ENCODE measurements at places on chromosomes 4 and X. TPM values are rescaled to one million over a fixed set of nuclear protein-coding genes. Genes with fewer than 3 reads are reported as not detected.

GRCh38 chr4:8225706-8226443, 26.8 kb downstream of the SH3TC1 start:
- H3K27me3 ChIP-seq = no peaks in the 10 kb centered on the region
- DNase-seq = no peak
- H3K4me3 ChIP-seq = no peak overlapping the region
- H3K4me1 ChIP-seq = peaks cover 13% of the 10 kb centered on the region
- H3K27ac ChIP-seq = no peak overlapping the region
- H3K36me3 ChIP-seq = no peaks in the 10 kb centered on the region

DNA sequence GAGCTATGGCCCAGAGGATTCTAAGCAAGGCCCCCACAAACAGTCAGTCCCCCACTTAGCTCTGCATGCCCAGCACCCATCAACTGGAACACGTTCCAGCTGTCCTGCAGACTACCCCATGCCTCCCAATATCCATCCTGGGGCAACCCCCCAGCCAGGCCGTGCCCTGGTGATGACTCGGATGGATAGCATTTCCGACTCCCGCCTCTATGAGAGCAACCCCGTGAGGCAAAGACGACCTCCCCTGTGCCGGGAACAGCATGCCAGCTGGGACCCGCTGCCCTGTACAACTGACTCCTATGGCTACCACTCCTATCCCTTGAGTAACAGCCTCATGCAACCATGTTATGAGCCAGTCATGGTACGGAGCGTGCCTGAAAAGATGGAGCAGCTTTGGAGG, 32.0 kb downstream of the LAS1L start:
- H3K36me3 ChIP-seq = no peaks in the 10 kb centered on the region
- H3K27me3 ChIP-seq = no peaks in the 10 kb centered on the region
- no peak overlapping the region for H3K27ac ChIP-seq

Gene FGFRL1
- 12.8 TPM for polyA plus RNA-seq

Gene GAB3
- 3.2 TPM for polyA plus RNA-seq

GRCh38 chr4:5666741-5667140, 41.6 kb downstream of the EVC2 start:
- H3K36me3 ChIP-seq = no peaks in the 10 kb centered on the region
- H3K4me1 ChIP-seq = no peaks in the 10 kb centered on the region
- H3K27ac ChIP-seq = no peak overlapping the region
- no peak overlapping the region for H3K4me3 ChIP-seq
- no peak for DNase-seq

DNA sequence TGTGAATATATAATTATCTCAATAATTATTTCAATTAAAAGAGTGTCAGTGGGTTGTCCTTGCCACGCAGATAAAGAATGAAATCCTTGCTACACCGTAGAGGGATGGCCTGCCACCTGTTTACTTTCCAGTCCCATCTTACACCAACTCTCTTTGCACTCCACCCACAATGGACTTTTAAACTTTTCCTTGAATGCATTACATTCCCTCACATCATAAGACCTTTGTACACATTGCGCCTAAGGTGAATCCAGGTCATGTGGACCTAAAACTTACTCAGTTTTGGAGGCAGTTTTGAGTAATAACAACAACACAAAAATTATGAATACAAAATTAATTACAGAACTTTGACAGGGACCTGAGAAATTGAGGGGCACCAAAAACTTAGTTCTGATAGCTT, 78.7 kb upstream of the PDE5A start:
- no peak overlapping the region for H3K4me3 ChIP-seq
- DNase-seq = no peak
- no peaks in the 10 kb centered on the region for H3K36me3 ChIP-seq
- no peak overlapping the region for H3K27ac ChIP-seq
- no peaks in the 10 kb centered on the region for H3K27me3 ChIP-seq
- no peaks in the 10 kb centered on the region for H3K4me1 ChIP-seq

Gene THAP9
- 8.4 TPM for polyA plus RNA-seq

GRCh38 chrX:106862972-106863688, 40.0 kb downstream of the RIPPLY1 start:
- DNase-seq = no peak
- no peaks in the 10 kb centered on the region for H3K4me1 ChIP-seq
- H3K36me3 ChIP-seq = no peaks in the 10 kb centered on the region
- H3K27me3 ChIP-seq = no peaks in the 10 kb centered on the region

GRCh38 chr4:7596918-7597606, 162.3 kb upstream of the PSAPL1 start:
- H3K36me3 ChIP-seq = no peaks in the 10 kb centered on the region
- DNase-seq = no peak
- no peaks in the 10 kb centered on the region for H3K27me3 ChIP-seq

DNA sequence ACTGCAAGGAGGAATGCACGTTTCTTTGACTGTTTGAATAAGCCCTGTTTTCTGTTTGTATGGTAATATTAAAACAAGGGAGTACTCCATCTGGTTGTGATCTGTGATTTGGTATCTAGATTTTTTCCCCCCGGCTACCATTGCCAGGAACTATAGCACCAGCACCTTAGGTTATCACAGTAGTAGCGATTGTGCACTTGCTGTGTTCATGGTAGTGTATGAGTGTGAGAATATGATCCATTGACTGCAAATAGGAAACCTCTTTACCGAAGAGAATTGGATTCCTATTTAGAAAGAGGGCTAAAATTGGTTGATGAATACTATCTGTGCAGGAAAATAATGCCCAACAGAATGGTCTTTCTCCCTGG, 69.9 kb downstream of the LARP7 start:
- H3K4me1 ChIP-seq = no peaks in the 10 kb centered on the region
- H3K27me3 ChIP-seq = no peaks in the 10 kb centered on the region
- peak overlapping the region; percentile 77 for H3K4me3 ChIP-seq

Gene DKK2
- polyA plus RNA-seq = 0.14 TPM

DNA sequence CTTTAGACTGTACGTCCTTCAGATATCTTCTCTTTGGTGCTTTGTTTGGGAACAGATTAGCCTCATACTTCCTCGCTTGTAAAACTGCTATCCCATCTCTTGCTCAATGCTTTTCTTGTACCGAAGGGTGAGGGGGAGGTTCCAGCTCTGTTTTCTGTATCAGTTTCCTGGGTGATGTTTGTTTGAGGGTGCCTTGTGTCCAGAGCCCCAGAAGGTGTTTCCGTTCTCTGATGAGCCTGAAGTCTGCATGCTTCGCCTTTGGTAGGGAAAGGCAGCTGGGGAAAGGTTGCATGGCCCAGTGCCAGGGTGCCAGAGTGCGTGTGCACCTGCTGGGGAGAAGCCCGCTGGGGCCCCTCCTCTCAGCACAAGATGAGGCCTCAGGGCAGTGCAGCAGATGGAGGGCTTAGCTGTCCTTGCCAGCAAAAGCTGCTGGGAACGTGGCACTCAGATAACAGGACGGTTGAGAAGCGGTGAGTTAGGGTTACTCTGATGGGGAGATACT, 73.7 kb downstream of the TBL1X start:
- H3K27ac ChIP-seq = no peak overlapping the region
- no peaks in the 10 kb centered on the region for H3K36me3 ChIP-seq
- no peak overlapping the region for H3K4me3 ChIP-seq
- no peak for DNase-seq
- H3K4me1 ChIP-seq = no peaks in the 10 kb centered on the region

GRCh38 chrX:10190367-10190766, 33.6 kb downstream of the CLCN4 start:
- H3K27me3 ChIP-seq = peaks cover 8% of the 10 kb centered on the region
- DNase-seq = no peak
- no peaks in the 10 kb centered on the region for H3K4me1 ChIP-seq
- no peak overlapping the region for H3K4me3 ChIP-seq
- H3K36me3 ChIP-seq = no peaks in the 10 kb centered on the region
- H3K27ac ChIP-seq = no peak overlapping the region

Gene GDI1
- polyA plus RNA-seq = 52.4 TPM

Gene FAM114A1
- 5.6 TPM for polyA plus RNA-seq

GRCh38 chrX:38847206-38847902, 46.1 kb downstream of the MID1IP1 start:
- DNase-seq = no peak
- no peaks in the 10 kb centered on the region for H3K4me1 ChIP-seq
- H3K36me3 ChIP-seq = no peaks in the 10 kb centered on the region
- no peaks in the 10 kb centered on the region for H3K27me3 ChIP-seq
- no peak overlapping the region for H3K4me3 ChIP-seq

DNA sequence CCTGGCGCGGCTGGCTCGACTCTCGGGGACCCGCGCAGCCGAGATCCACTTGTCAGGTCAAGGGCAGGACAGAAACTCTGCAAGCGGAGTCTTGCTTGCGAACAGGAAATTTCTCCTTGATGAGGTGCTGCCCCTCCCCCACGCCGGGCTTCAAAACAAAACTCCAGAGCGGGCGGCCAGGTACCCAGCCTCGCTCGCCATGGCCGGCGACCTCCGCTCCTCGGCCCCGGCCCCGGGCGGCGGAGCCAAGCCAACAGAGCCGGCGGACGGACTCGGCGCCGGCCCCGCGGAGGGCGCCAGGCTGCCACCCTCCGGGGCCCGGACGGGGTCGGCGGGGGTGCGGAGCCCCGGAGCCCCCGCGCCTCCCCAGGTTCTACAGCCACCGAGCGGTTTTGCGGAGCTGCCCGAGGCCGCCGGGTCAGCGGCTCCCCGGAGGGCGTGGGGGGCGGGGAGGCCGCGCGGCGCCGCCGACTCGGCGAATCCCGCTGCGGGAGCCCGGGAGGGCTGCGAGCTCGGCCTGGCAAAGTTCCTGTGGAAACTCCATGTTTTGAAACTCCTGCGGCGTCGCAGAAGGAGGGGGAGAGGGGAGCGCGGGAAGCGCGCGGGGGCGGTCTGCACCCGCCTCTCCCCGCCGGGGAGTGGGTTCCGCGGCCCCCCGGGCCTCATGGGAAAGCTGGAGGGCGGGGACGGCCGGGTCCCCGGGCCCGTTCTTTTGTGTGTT, 11.7 kb upstream of the BCOR start:
- DNase-seq = peak; percentile 75
- peaks cover 65% of the 10 kb centered on the region for H3K27me3 ChIP-seq
- peaks cover 23% of the 10 kb centered on the region for H3K4me1 ChIP-seq
- peak overlapping the region; percentile 67 for H3K4me3 ChIP-seq
- H3K36me3 ChIP-seq = no peaks in the 10 kb centered on the region

Gene SEPSECS
- polyA plus RNA-seq = 4.5 TPM

DNA sequence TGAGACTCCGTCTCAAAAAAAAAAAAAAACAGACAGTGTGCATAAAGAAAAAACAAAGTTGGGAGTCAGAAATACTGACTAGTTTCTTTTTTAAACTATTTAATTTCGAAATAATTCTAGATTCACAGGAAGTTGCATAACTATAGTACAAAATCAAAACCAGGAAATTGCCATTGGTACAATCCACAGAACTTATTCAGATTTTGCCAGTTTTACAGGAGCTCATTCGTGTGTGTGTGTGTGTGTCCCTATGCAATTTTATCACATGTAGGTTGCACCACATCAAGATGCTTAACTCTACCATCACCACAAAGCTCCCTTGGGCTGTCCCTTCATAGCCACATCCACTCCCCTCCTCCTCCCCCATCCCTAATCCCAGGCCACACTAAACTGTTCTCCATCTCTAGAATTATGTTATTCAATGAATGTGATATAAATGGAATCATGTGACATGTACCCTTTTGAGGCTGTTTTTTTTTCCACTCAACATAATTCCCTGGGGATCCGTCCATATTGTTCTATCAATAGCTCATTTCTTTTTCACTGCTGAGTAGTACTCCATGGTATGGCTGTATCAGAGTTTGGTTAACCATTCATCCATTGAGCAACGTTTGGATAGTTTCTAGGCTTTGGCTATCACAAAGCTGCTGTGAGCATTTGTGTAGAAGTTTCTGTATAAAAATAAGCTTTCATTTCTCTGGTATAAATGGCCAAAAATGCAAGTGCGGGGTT, 16.3 kb upstream of the DDX3X start:
- H3K27ac ChIP-seq = no peak overlapping the region
- DNase-seq = no peak
- H3K4me1 ChIP-seq = peaks cover 5% of the 10 kb centered on the region
- H3K27me3 ChIP-seq = no peaks in the 10 kb centered on the region
- no peaks in the 10 kb centered on the region for H3K36me3 ChIP-seq

Gene GAGE2A
- not detected for polyA plus RNA-seq

Gene POU3F4
- polyA plus RNA-seq = not detected

DNA sequence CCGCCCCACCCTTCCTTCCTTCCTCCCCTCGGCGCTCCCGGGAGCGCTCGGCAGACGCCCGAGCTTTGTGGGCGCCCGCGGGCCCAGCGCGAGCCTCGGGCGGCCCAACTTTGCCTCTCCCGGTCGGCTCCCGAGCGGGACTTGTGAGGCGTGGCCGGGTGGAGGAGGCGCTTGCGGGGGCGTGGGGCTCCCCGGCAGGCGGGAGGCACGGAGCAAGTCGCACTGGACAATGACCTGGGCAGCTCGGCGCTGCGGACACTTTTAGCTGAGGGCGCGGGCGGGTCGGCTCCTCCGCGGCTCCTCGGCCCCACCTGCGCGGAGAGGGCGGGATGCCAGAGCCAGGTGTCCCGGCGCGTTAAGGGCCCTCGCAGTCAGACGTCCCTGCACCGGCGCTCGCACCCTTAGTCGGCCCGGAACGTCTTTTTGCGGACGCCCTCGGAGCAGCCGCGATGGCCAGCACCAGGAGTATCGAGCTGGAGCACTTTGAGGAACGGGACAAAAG, 385 bp downstream of the DCLK2 start:
- H3K4me3 ChIP-seq = peak overlapping the region; percentile 77
- H3K4me1 ChIP-seq = no peaks in the 10 kb centered on the region
- no peaks in the 10 kb centered on the region for H3K27me3 ChIP-seq

DNA sequence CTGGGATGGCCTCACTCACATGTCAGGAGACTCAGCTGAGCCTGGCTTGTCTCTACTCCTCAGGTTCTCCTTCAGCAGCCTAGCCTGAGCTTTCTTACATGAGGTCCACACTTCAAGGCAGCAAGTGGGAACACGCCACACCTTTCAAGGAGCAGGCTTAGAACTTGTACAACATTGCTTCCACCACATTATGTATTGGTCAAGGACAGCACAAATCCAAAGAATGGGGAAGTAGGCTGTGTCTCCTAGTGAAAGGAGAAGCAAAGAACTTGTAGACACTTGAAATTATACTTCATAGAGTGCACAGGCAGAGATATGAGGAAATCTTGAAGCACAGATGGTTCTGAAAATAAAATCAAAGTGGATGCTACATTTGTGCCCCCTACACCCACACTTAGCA, 120.9 kb upstream of the NOCT start:
- no peaks in the 10 kb centered on the region for H3K27me3 ChIP-seq
- no peak overlapping the region for H3K4me3 ChIP-seq
- DNase-seq = no peak
- no peaks in the 10 kb centered on the region for H3K36me3 ChIP-seq
- H3K4me1 ChIP-seq = peaks cover 39% of the 10 kb centered on the region
- no peak overlapping the region for H3K27ac ChIP-seq
